ENCODE measurements at places on chromosomes 5 and 9. TPM values are rescaled to one million over a fixed set of nuclear protein-coding genes. Genes with fewer than 3 reads are reported as not detected.
A peak's percentile ranks its signal among the peaks of the same experiment; 100 is the strongest.

The NR4A3 gene
- total RNA-seq = 4.1 TPM

- no peak overlapping the region for H3K27ac ChIP-seq
- H3K27me3 ChIP-seq = no peaks in the 10 kb centered on the region
- H3K4me3 ChIP-seq = no peak overlapping the region
- H3K36me3 ChIP-seq = no peaks in the 10 kb centered on the region
- no peaks in the 10 kb centered on the region for H3K4me1 ChIP-seq
- no peak for DNase-seq
These were observed 2.7 kb upstream of the LARS1 start for GRCh38 chr5:146185161-146185560.

GRCh38 chr5:171340491-171340890, 31.4 kb downstream of the TLX3 start:
- no peak overlapping the region for H3K27ac ChIP-seq
- no peak for DNase-seq
- no peaks in the 10 kb centered on the region for H3K36me3 ChIP-seq
- no peak overlapping the region for H3K4me3 ChIP-seq

The SEMA6A gene
- 424 TPM for total RNA-seq

DNA sequence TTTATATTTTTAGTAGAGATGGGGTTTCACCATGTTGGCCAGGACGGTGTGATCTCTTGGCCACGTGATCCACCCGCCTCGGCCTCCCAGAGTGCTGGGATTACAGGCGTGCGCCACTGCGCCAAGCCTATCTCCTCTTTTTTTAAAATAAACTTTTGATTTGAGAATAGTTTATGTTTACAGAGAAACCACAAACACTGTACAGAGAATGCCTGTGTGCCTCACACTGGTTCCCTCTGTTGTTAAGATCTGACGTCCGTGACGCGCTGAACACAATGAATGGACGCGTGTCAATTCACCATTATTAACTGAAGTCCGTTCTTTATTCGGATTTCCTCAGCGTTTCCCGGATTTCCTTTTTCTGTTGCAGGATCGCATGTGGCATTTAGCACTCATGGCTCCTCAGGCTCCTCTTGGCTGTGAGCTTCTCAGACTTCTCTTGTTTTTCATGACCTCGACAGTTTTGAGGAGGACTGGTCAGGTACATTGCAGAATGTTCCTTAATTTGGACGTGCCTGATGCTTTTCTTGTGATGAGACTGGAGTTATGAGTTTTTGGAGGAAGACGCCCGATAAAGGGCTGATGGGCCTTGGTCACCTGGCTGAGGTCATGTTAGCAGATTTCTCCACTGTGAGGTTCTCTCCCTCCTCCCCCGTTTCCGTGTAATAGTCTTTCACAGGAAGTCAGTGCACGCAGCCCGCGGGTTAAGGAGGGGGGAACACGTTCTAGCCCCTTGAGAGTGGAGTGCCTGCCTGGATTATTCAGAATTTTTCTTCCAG, 69.6 kb downstream of the ANKRD33B start:
- H3K36me3 ChIP-seq = peaks cover 14% of the 10 kb centered on the region
- H3K27ac ChIP-seq = no peak overlapping the region
- peaks cover 7% of the 10 kb centered on the region for H3K27me3 ChIP-seq

DNA sequence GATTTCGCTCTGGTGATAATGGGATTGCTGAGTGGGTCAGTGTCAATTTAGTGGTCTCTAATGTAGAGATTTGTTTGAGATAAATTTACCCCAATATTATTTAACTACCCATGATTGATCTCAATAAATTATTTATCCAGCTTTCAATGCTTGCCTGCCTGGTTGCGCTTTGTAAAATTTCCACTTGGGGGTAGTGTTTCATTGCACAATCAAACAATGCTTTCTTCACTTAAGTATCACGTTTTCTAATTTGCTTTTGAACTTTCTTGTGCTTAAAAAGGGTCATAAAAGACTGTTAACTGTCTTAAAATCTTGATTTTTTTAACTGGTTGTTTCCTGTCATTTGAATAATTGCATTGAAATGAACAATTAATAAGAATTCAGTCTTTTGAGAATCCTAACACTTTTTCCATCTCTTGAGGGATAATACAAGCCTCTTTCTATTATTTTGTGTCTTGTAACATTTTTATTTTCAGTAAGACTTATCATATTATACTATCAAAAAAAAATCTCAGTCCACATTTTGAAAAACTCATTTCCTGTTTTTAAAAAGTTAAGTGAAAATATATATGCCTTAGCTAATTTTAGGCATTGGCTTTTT, 18.7 kb downstream of the HSD17B4 start:
- H3K4me1 ChIP-seq = peaks cover 15% of the 10 kb centered on the region
- peaks cover 20% of the 10 kb centered on the region for H3K36me3 ChIP-seq
- H3K27me3 ChIP-seq = peaks cover 6% of the 10 kb centered on the region

The PCDH1 gene
- total RNA-seq = 7.9 TPM

GRCh38 chr5:67009028-67009427, 187.6 kb downstream of the CD180 start:
- H3K27ac ChIP-seq = no peak overlapping the region
- no peak for DNase-seq
- no peaks in the 10 kb centered on the region for H3K36me3 ChIP-seq

GRCh38 chr5:53170746-53171349, 61.3 kb upstream of the MOCS2 start:
- H3K4me3 ChIP-seq = no peak overlapping the region
- H3K36me3 ChIP-seq = no peaks in the 10 kb centered on the region
- no peak overlapping the region for H3K27ac ChIP-seq
- H3K4me1 ChIP-seq = no peaks in the 10 kb centered on the region
- DNase-seq = no peak

The OSMR gene
- not detected for total RNA-seq

DNA sequence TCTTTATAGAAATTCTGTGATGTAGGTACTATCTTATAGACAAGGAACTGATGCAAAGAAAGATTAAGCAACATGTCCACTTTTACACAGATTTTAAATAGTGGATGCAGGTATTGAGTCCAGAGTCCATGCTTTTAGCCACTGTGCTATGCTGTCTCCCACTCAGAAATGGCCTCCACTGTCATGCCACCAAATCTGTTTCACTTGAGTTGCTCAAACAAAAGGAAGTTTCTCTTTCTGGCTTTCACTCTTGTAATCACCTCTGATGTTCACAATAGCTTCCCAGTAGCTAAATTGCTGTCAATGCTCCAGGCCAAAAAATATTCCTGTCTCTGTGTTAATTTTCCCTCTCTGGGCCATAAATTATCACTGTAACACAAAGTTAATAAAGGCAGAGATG, 77.0 kb upstream of the RASA1 start:
- no peak for DNase-seq
- H3K36me3 ChIP-seq = no peaks in the 10 kb centered on the region
- no peak overlapping the region for H3K27ac ChIP-seq

DNA sequence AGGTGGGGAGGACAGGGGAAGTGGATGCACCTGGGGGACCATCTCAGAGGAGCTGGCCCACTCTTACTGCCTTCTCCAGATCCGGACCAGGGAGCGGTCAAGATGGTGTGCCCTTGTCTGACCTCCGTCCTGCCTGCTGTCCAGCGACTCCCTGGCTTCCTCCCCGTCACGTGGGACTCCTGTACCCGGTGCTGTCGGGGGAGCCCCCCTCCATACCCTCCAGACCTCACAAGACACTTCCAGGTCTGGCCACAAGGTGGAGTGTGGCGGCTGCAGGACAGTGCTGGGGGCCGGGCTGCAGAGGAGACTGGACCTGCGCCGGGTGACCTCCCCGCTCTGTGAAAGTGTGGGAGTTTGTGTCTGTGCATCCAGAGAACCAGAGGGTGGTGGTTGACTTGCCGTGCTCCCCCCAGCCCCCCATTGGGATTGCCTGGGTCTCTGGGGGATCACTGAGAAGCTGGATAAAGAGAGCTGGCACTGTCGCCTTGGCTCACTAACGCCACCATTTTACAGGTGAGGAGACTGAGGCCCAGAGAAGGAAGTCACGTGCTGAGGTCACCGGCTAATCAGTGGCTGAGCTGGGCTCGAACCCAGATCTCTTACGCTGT, 1.9 kb upstream of the CRB2 start:
- no peak overlapping the region for H3K4me3 ChIP-seq
- DNase-seq = peak; percentile 92
- peaks cover 19% of the 10 kb centered on the region for H3K4me1 ChIP-seq
- peaks cover 10% of the 10 kb centered on the region for H3K27me3 ChIP-seq
- H3K27ac ChIP-seq = no peak overlapping the region

The STOML2 gene
- total RNA-seq = 73.0 TPM

GRCh38 chr5:167122267-167122666, 1169.2 kb upstream of the WWC1 start:
- DNase-seq = no peak
- no peak overlapping the region for H3K27ac ChIP-seq

GRCh38 chr5:1067141-1068121, 44.4 kb downstream of the SLC12A7 start:
- H3K4me1 ChIP-seq = peaks cover 3% of the 10 kb centered on the region
- peaks cover 2% of the 10 kb centered on the region for H3K27me3 ChIP-seq

- H3K27ac ChIP-seq = no peak overlapping the region
- no peak overlapping the region for H3K4me3 ChIP-seq
- no peaks in the 10 kb centered on the region for H3K27me3 ChIP-seq
- no peaks in the 10 kb centered on the region for H3K4me1 ChIP-seq
- H3K36me3 ChIP-seq = no peaks in the 10 kb centered on the region
- DNase-seq = no peak
These were observed 73.8 kb downstream of the HCN1 start for GRCh38 chr5:45622365-45622764.

The GABRP gene
- total RNA-seq = not detected

DNA sequence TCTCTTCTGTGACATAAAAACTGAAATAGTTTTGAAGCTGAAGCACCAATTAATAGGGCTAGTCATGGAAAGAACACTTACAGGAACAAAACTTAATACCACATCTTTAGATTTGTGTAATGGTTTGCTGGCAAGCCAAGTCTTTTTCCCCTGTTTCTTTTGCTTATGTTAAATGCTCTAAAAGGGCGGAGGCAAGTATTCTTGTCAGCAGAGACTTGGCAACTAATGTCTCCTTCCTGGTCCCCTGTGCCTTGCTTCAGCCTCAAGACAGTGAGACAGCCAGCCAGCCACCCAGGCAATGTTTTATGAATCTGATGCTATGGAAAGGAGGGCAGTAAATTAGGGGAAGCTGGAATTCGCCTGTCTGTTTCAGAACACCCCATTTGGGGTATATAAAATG, 45.7 kb downstream of the PRRC1 start:
- H3K36me3 ChIP-seq = peaks cover 7% of the 10 kb centered on the region
- H3K4me3 ChIP-seq = no peak overlapping the region
- H3K27ac ChIP-seq = no peak overlapping the region
- no peaks in the 10 kb centered on the region for H3K27me3 ChIP-seq

The NRARP gene
- 15.2 TPM for total RNA-seq

The MOB3B gene
- total RNA-seq = 1.8 TPM

DNA sequence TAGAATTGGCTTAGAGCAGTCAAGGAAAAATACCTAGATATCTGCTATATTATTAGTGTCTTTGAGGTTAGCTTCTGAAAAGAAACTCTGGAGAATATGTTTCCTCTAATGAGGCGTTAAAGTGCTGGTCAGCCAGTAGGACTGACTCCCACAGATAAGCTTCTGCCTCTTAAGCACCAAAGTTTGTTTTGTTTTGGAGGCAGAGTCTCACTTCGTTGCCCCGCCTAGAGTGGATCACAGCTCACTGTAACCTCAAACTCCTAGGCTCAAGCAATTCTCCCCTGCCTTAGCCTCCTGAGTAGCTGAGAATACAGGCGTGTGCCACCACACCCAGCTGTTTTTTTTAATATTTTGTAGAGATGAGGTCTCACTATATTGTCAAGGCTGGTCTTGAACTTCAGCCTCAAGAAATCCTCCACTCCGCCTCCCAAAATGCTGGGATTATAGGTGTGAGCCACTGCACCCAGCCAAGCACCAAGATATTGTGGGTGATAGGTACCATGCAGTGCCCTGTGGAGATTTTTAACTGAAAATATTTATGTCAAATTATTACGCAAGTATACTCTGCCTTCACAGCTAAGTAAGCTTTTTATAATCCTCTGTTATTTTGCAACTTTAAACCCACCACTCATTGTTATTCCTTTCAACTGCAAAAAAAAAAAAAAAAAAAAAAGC, 24.7 kb upstream of the TMEM171 start:
- H3K4me1 ChIP-seq = no peaks in the 10 kb centered on the region
- H3K27ac ChIP-seq = no peak overlapping the region

DNA sequence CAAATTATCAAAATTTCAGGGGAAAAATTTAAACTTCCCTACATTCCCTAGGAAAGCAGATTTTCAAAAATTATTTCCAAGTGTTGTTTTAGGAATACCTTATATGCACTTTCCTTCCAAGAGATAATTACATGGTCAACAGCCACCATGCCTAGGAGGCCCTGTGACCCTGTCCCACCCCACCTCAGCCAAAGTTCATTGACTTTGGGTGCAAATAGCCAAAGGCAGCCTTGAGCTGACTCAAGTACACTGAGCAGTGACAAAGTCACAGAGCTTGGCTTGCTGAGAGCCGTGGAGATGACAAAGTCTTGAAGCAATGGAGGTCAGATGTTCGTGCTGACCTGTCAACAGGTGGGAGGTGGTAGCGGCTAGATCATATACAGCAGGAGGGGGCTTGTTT, 24.3 kb upstream of the FBP1 start:
- no peak for DNase-seq
- no peak overlapping the region for H3K27ac ChIP-seq
- H3K27me3 ChIP-seq = no peaks in the 10 kb centered on the region

DNA sequence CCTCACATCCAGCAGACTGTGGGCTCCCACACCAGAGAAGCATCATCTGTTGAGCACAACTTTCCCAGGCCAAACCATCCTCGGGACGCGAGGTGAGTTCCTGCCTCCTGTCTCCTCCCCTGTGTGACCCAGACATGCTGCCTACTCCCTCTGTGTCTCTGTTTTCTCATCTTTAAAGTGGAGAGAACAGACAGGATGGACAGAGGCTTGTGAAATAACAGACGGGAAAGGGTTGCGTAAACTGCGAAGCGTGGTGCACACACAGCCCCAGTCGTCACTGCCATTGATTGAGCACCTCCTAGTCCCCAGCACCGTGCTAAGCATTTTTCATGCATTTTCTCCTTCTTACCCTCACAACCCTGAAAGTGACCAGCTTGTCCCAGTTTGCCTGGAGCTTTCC, 52.1 kb upstream of the LMX1B start:
- H3K4me3 ChIP-seq = no peak overlapping the region
- no peaks in the 10 kb centered on the region for H3K4me1 ChIP-seq
- H3K36me3 ChIP-seq = no peaks in the 10 kb centered on the region
- no peak overlapping the region for H3K27ac ChIP-seq
- DNase-seq = no peak
- peaks cover 14% of the 10 kb centered on the region for H3K27me3 ChIP-seq

GRCh38 chr9:33051144-33051543, 25.3 kb downstream of the SMU1 start:
- DNase-seq = no peak
- no peaks in the 10 kb centered on the region for H3K4me1 ChIP-seq
- H3K4me3 ChIP-seq = no peak overlapping the region

The GRXCR2 gene
- not detected for total RNA-seq

The FOXB2 gene
- not detected for total RNA-seq

The FABP6 gene
- total RNA-seq = 7.7 TPM

All from glutamatergic neuron (in vitro differentiated cells).